ENCODE measurements at places on chromosomes 5 and 9.

- no peak for DNase-seq
These were observed 462 bp upstream of the MCC start for GRCh38 chr5:113488645-113489184.

GRCh38 chr9:33189331-33189791, 22.2 kb upstream of the B4GALT1 start:
- DNase-seq, result no peak

DNA sequence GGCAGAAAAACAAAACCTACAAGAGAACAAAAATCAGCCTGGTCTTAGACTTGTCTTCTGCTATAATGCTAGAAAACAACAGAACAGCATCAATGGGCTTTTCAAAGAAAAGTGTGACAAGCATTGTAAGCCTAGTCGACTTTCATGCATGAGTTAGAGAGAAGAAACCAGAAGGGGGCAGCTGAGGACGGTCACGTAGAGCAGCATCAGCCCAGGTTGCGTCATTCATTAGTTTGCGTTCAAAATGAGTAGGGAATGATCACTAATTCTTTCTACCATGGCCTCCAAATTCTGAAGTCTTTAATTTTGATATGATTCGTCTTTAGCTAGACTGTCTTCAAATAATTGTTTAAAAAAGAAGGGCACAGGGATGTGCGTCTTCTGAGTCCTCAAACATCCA, 4.7 kb upstream of the ISCA1 start:
- DNase-seq, result peak; percentile 12

- no peak for DNase-seq
These were observed 148.9 kb upstream of the RUSC2 start for GRCh38 chr9:35341021-35341420.

DNA sequence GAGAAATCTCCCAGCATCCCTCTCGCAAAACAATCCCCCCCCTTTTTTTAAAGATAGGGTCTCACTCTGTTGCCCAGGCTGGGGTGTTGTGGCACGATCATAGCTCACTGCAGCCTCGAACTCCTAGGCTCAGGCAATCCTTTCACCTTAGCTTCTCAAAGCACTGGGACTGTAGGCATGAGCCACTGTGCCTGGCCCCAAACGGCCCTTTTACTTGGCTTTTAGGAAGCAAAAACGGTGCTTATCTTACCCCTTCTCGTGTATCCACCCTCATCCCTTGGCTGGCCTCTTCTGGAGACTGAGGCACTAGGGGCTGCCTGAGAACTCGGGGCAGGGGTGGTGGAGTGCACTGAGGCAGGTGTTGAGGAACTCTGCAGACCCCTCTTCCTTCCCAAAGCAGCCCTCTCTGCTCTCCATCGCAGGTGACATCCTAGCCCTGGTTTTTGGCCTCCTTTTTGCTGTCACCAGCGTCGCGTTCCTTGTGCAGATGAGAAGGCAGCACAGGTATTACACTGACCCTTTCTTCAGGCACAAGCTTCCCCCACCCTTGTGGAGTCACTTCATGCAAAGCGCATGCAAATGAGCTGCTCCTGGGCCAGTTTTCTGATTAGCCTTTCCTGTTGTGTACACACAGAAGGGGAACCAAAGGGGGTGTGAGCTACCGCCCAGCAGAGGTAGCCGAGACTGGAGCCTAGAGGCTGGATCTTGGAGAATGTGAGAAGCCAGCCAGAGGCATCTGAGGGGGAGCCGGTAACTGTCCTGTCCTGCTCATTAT, 6.8 kb downstream of the CA9 start:
- no peak for DNase-seq

- DNase-seq, result no peak
These were observed 526.7 kb upstream of the TRPC7 start for GRCh38 chr5:136892000-136892399.

DNA sequence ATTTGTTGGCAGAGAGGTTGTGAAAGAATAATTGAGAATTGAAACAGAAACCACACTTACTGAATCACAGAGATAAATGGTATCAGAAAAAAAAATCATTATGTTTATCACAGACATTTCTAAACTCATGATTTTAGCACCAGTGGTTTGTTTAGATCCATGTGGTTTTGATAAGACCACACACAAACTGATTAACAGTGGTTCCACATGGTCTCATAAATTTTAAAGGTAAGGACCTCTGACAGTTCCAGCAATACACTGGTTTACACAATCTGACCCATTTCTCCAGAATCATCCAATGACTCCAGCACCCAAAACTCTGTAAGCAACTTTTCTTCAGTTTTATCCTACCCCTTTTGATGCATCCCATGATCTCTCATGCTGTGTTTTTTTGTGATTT, 261.2 kb downstream of the ANXA1 start:
- DNase-seq, result no peak
